ENCODE measurements at places on chromosomes 4 and X.

DNA sequence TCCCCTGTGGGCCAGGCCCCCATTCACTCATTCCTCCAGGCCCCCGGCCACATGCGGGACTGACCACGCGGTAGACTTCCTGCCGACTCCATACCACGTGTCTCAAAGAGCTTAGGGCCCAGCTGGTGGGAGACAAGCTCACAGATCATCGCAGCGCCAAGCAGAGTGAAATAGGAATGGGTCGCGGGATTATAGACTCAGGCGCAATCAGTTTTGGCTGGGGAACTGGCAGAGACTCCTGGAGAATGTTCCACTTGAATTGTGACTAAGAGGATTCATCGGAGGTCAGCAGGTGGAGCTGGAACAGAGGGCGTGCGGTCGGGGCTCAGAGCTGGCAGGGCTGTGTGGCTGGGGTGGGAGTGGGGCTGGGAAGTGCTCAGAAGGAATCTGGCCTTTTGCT is 15.6 kb downstream of the ATP2B3 start:
- no peak for DNase-seq

DNA sequence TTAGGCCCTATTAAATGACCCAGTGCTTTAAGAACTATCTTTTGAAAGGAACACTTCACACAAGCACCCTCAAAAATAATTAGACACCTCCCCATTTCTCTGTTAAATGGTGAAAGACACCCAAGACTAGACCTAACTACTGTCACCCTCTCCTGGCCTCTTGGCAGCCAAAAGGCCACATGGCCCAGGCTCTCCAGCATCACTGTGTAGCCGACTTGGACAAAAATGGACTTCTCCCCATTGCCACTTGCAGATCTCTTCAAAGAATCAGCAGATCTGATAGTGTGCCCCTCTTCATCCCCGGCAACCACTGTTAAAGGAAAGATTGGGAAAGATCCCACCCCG is 2.0 kb downstream of the MID1IP1 start:
- DNase-seq, result no peak

DNA sequence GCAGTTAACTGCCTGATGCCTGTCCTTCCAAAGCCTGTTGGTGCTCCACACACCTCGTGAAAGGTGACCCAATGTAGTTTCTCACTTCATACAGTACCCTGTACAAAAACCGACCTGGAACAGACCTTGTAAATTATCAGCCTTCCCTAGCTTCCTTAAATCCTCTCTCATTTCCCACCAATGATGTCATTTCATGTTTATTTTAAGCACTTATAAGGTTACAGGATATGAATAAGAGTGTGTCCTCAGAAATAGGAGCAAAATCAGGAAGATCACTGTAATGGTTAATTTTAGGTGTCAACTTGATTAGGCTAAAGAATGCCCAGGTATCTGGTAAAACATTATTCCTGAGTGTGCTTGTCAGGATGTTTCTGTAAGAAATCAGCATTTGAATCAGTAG is 44.7 kb downstream of the TMEM150C start:
- DNase-seq, result no peak

DNA sequence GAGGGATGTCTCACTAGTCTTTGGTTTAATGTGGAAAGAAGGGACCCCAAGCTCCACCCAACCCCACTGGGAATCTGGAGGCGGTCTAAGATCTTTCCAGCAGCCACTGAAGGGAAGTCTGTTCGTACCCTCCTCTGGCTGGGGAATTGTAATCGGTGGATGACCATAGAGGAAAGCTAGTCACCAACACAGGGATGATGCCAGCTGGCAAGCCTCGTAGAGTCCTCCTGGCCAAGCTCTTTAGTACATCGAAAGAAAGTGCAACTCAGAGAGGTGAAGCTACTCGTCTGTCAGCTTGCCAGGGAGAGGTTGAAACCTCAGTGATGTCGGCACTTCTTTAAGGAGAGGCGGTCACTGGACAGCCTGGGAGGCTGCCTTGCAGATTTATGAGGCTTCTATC is 58.7 kb downstream of the MAMLD1 start:
- DNase-seq, result no peak

DNA sequence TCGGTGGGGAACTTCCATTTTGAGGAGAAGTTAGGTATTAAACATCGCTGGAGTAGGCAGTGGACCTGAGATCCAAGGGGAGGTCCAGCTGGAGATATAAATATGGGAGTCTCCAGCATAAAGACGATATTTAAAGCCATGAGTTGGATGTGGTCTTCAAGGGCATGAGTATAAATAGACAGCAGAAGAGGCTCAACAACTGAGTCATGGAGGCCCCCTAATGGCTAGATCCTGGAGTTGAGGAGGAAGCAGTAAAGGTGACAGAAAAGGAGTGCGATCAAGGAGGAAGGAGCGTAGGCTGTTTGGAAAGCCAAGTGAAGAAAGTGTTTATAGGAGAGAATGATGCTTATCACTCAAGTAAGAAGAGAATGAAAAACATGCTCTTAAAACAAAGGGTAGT is 18.1 kb upstream of the APBB2 start:
- DNase-seq, result no peak

- DNase-seq, result no peak
These were observed 295.1 kb upstream of the TEX13A start for GRCh38 chrX:105515561-105515960.

DNA sequence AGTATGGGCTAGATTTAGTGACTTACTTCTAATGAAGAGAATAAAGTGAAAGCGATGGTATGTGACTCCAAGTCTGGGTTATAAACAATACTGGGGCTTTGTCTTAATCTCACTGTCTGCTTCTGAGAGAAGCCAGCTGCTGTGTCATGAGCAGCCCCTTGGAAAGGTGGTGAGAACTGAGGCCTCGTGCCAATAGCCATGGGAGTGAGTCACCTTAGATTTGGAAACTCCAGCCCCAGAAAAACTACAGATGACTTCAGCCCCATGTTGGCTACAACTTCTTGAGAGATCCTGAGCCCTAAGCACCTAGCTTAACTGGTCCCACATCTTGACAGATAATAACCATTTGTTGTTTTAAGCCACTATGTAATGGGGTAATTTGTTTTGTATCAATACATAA is 77.6 kb downstream of the CWH43 start:
- DNase-seq, result no peak

DNA sequence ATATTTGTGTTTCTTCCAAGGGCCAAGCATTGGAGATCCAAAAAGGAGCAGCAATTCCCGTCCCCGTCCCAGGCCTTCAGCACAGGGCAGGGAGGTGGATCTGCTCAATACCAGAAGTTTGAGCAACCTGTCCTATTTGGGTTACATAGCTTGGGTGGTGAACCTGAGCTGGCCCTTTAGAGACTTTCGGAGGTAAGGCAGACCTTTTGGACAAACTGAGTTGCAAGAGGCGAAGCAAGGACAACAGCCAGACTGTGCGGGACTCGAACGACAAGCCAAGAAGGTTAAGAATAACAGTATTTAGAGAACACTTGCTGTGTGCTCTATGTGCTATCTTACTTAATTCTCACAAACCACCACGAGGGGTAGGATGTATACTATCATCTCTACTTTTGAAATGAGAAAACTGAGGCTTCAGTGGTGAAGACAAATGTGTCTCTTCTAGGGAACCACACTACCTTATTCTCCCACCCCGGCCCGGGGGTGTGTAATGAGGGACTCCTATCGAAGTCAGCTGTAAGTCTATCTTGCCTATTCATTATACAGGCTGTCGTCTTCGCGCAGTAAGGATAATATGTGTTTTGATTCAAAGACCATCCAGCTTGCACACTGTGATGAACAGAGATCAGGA is 1.3 kb downstream of the NOP14 start:
- DNase-seq, result no peak

DNA sequence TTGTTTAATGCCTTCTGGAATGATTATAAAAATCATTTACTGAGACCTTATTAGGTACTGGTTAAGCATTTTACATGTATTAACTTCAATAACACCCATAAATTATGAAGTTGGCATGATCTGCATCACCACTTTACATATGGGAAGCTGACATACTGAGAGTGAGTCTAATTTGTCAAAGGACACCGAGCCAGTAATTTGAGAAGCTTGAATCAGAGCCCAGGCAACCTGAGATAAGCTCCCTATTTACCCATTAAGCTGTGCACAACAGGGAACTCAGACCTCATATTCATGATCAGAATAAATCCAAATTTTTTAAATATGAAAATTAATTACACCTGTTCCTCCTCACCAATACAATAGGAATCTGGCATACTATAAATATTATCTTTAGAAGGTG is 247.9 kb upstream of the EPHA5 start:
- peak; percentile 48 for DNase-seq

- no peak for DNase-seq
These were observed 63.5 kb upstream of the WDR1 start for GRCh38 chr4:10179957-10180602.

- no peak for DNase-seq
These were observed 247.2 kb upstream of the MTMR8 start for GRCh38 chrX:64642482-64642881.

DNA sequence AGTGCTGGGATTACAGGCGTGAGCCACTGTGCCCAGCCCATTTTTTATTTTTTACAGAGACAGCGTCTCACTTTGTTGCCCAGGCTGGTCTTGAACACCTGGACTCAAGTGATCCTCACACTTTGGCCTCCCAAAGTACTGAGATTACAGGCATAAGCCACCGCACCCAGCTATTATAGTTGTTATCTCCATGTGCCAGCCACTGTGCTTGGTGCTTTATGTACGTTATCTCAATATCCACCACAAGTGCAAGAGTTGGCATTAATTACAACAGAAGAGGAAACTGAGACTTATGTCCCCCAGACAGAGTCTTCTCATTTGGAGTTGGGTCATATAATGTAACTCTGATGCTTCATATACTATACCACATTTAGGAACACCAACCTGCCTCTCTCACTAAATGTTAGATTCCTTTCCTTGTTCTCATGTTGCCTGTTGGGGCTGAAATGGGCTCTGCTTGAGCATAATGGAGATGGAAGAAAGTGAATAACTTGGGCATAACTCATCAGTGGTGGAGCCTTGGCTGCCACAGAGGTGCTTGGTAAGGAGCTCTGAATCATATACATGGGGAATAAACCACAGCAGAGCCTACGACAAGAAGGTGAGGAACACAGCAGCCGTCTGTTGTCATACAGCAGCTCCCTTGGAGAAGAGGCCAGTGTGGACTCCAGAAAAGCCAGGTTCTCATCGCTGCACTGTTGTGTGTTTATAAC is 84.3 kb downstream of the SPRY1 start:
- DNase-seq, result no peak

DNA sequence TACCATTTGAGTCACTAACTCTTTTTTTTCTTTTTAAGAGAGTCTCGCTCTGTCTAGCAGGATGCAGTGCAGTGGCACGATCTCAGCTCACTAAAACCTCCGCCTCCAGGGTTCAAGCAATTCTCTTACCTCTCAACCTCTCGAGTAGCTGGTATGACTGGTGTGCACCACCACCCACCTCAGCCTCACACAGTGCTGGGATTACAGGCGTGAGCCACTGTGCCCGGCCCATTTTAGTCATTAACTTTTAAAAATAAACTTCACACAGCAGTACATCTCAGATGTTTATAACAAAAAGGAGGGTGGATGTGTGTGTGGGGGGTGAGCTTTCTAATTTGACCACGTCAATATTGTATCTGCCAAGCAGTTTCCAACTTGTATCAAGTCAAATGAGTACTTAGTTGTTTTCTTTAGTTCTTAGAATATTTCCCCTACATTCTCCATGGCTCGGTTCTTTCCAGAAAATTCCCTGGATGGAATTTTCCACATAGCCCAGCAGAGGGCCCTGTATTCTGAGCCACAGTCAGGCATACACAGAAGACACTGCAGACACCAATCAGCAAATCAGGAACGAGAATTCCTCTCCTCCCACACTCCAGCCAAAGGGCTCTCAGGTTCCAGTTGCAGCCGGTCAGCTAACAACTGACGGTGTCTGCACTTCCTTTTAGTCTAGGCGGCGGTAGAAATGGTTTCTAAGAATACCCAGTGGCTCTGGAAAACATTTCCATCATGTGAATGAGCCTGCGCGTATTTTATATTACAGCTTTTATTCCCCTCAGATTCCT is 20.1 kb upstream of the ARAF start:
- peak; percentile 72 for DNase-seq

- no peak for DNase-seq
These were observed 20.3 kb downstream of the SMS start for GRCh38 chrX:21960569-21961541.

DNA sequence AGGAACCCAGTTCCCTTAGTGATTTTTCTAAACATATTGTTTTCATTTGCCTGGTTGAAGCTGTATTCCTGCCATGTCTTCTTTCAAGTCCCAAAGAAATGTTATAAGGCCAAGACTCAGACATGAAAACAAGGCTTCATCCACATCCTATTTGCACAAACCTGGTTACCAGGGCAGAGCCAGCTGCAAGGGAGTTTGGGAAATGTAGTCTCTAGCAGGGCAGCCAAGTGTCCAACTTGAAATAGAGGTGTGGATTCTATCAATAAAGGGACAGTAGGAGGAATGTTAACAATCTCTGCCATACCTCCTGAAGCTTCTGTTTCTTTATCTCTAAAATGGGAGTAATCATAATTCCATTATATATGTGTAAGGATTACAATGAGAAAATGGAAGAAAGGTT is 56.6 kb downstream of the INTS12 start:
- no peak for DNase-seq

GRCh38 chrX:2965965-2966364 is 36.8 kb upstream of the ARSD start:
- no peak for DNase-seq

GRCh38 chr4:1010395-1011021 is 918 bp upstream of the FGFRL1 start:
- no peak for DNase-seq

DNA sequence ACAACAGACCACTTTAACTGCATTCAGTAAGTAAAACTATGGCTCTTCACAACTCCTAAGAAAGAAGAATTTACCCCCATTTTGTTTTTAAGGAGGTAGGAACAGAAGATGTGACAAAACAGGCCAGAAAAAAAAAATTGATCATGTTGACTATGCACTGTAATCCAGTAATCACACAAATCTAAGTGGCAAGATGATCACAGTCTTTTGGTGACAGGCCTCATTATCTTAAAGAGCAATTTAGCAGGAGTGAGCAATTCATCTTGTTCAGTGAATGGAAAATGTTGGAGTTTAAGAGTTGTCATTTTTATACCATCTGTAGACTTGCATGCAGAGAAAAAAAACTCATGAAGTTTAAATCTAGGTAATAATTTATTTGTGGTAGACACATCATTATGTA is 115.1 kb downstream of the SLC39A8 start:
- no peak for DNase-seq

DNA sequence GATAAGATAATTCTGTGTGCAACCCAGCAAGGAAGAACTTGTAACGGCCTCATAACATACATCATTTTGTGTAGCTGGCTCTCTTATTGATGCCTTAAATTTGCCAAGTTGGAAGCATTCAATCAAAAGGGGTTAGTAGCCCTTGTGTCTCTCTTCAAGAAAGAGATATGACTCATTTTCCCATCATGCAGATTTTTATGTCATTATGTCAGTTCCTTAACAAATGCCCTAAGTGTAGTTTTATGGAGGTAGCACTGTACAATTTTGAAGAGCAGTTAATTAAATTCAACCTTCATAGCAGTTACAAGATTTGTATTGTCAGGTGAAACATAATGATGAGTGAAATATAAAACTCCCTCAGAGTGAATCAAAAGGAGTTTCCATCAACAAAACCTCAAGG is 215.6 kb downstream of the GRIA3 start:
- no peak for DNase-seq

GRCh38 chrX:11171956-11172355 is 60.8 kb downstream of the HCCS start:
- no peak for DNase-seq

Data from NCI-H446 treated with DMSO at 0.1 percent for 48 hours (cell line).